ENCODE measurements at places on chromosomes 3 and 15. TPM values are rescaled to one million over a fixed set of nuclear protein-coding genes. Genes with fewer than 3 reads are reported as not detected.

Gene LARP6
- polyA plus RNA-seq: 45.8 TPM

Gene CFAP91
- 14.6 TPM for polyA plus RNA-seq

Gene SFMBT1
- polyA plus RNA-seq: 10.0 TPM

Gene USF3
- 14.1 TPM for polyA plus RNA-seq
